ENCODE measurements at places on chromosomes 11 and 22. TPM values are rescaled to one million over a fixed set of nuclear protein-coding genes. Genes with fewer than 3 reads are reported as not detected.

GRCh38 chr11:5240056-5240455 is 5.8 kb upstream of the HBD start:
- H3K27ac ChIP-seq, result no peak overlapping the region
- DNase-seq, result no peak
- no peaks in the 10 kb centered on the region for H3K4me1 ChIP-seq
- H3K36me3 ChIP-seq, result no peaks in the 10 kb centered on the region

GRCh38 chr11:44861849-44862557 is 88.7 kb downstream of the TP53I11 start:
- H3K4me1 ChIP-seq, result no peaks in the 10 kb centered on the region
- H3K4me3 ChIP-seq, result no peak overlapping the region
- DNase-seq, result peak; percentile 68
- H3K27ac ChIP-seq, result peak overlapping the region; percentile 23

Gene APOBEC3B
- total RNA-seq, result 0.59 TPM

DNA sequence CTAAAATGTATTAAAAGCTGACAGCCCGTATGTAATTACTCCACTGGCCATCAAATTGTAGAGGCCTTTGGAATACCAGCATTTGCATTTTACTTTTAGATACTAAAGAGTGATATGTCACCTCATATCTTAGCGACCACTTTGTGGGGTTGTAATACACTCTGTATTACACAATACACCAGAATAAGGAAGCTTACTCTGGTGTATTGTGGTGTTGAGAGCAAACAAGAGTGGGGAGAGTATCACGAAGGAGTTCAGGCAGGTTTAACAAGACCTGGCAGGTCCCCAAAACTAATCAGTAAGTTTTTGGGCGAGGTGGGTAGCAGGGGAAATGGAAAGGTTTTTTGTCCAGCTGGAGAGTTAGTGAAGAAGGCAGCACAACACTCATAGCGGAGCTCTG is 3.2 kb downstream of the NUP50 start:
- H3K4me3 ChIP-seq, result no peak overlapping the region
- H3K4me1 ChIP-seq, result peaks cover 15% of the 10 kb centered on the region
- peaks cover 3% of the 10 kb centered on the region for H3K36me3 ChIP-seq
- H3K27me3 ChIP-seq, result no peaks in the 10 kb centered on the region

Gene CCDC87
- total RNA-seq, result 0.36 TPM

GRCh38 chr11:65366340-65366773 is 11.8 kb downstream of the TIGD3 start:
- H3K27me3 ChIP-seq, result no peaks in the 10 kb centered on the region
- no peaks in the 10 kb centered on the region for H3K36me3 ChIP-seq
- H3K4me1 ChIP-seq, result peaks cover 29% of the 10 kb centered on the region
- peak overlapping the region; percentile 67 for H3K27ac ChIP-seq
- DNase-seq, result no peak

GRCh38 chr22:46801331-46801811 is 38.9 kb downstream of the TBC1D22A start:
- H3K4me1 ChIP-seq, result peaks cover 3% of the 10 kb centered on the region
- no peak for DNase-seq

- no peaks in the 10 kb centered on the region for H3K27me3 ChIP-seq
- H3K36me3 ChIP-seq, result no peaks in the 10 kb centered on the region
- no peak for DNase-seq
- H3K27ac ChIP-seq, result no peak overlapping the region
- no peaks in the 10 kb centered on the region for H3K4me1 ChIP-seq
Measured at GRCh38 chr11:125481531-125481930, 14.5 kb downstream of the FEZ1 start.

Gene TCN2
- total RNA-seq, result 9.7 TPM

- peaks cover 17% of the 10 kb centered on the region for H3K4me1 ChIP-seq
- H3K4me3 ChIP-seq, result no peak overlapping the region
- H3K27ac ChIP-seq, result no peak overlapping the region
- H3K36me3 ChIP-seq, result no peaks in the 10 kb centered on the region
Measured at GRCh38 chr11:6387811-6388599, 2.3 kb upstream of the SMPD1 start.

Gene CD59
- total RNA-seq, result 586 TPM

GRCh38 chr11:112925516-112926310 is 35.5 kb upstream of the NCAM1 start:
- H3K27me3 ChIP-seq, result no peaks in the 10 kb centered on the region
- H3K27ac ChIP-seq, result no peak overlapping the region
- no peaks in the 10 kb centered on the region for H3K36me3 ChIP-seq
- DNase-seq, result no peak
- no peaks in the 10 kb centered on the region for H3K4me1 ChIP-seq

Gene CADM1
- 10.1 TPM for total RNA-seq

DNA sequence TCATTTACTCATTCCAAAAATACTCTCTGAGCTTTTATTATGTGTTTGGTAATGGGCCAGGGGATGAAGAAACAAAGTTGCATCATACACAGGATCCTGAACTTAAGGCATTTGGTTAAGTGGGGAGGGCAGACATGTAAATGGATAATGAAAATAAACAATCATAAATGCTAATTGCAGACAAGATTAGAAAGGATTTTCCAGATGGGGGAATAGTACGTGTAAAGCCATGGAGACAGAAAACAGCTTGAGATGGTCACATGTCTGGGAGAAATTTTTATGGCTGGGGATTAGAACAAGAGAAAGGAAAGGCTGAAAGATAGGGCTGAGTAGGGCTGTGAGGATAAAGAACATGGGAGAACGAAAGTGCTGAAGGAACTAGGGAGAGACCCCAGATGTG is 534.3 kb upstream of the LARGE1 start:
- no peaks in the 10 kb centered on the region for H3K4me1 ChIP-seq
- no peak overlapping the region for H3K27ac ChIP-seq
- no peaks in the 10 kb centered on the region for H3K27me3 ChIP-seq
- no peak overlapping the region for H3K4me3 ChIP-seq
- DNase-seq, result no peak

All from psoas muscle (tissue), 8 donors.